Activated CD8-positive, alpha-beta memory T cell treated with anti-CD3 and anti-CD28 coated beads, Interleukin-2, amount 50 U/mL, for 4 hours (primary cell): ENCODE measurements at places on chromosomes 11 and 22.

DNA sequence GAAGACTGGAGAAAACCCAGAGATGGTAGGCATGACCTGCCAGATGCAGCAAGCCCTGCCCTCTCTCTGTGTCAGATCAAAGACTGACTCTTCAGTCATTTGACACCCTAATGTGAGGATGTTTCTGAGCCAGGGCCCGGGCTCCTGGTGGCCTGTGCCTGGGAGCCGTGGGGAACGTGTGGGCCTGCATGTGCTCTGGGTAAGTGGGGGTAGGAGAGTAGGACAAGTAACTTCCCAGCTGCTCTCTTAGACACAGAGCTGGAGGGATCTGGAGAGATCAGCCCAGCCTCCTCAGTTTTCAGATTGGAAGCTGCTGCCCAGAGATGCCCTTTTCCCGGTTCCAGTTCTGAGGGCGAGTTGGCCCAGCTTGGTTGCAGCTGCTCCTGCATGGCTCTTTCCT lies 110.8 kb downstream of the TEAD1 start:
- DNase-seq, result no peak

DNA sequence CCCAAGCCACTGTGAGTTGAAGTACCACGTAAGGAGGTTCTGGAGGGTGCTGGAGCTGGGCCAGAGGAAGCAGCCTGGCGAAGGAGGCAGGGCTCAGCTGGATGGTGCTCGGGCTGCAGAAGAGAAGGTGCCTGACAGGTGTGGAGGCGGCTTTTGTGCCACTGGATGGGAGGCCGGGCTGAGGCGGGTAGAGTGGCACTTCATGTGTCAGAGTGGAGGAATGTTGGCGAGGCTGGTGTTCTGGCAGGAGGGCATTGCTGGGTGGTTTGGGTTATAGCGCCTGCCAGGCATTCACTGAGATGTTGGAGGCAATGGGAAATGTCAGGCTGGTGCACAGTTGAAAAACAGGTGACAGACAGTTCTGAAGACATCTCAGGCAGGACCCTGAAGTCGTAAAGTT lies 24.2 kb downstream of the UBE2L3 start:
- DNase-seq, result no peak

DNA sequence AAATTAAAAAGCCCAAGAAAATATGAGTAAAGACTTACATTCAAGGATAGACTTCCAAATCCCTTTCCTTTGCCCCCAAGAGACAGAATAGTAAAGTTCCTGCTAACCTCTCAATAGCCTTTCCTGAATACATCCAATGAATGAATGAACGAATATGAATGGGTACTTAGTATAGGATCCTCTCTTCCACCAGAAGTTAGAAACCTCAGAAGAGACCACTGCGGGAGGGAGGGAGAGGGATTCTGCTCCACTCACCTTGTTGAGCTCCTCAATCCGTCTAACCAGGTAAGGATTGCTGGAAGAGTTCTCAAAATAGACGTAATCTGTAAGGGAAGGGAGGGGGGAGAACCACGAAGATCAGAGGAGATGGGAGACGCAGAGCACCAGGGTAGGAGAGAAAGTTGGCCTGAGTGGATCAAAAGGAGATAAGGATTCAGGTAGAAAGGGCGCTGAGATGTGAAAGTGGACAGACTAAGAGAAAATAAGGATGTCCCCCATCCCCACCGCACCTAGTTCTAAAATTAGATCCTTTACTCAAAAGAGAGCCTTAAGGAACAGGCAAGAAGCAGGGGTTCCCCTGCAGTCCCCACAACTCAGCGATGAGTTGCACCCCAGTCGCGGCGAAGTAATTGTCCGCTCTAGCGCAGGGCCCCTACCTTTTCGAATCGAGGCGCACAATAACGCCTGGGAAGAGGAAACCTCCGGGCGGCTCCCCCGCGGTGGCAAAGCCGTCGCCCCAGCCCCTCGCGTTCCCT lies 1.1 kb downstream of the MTA2 start:
- DNase-seq, result no peak

GRCh38 chr11:31326470-31327148 lies 42.9 kb downstream of the DCDC1 start:
- no peak for DNase-seq

DNA sequence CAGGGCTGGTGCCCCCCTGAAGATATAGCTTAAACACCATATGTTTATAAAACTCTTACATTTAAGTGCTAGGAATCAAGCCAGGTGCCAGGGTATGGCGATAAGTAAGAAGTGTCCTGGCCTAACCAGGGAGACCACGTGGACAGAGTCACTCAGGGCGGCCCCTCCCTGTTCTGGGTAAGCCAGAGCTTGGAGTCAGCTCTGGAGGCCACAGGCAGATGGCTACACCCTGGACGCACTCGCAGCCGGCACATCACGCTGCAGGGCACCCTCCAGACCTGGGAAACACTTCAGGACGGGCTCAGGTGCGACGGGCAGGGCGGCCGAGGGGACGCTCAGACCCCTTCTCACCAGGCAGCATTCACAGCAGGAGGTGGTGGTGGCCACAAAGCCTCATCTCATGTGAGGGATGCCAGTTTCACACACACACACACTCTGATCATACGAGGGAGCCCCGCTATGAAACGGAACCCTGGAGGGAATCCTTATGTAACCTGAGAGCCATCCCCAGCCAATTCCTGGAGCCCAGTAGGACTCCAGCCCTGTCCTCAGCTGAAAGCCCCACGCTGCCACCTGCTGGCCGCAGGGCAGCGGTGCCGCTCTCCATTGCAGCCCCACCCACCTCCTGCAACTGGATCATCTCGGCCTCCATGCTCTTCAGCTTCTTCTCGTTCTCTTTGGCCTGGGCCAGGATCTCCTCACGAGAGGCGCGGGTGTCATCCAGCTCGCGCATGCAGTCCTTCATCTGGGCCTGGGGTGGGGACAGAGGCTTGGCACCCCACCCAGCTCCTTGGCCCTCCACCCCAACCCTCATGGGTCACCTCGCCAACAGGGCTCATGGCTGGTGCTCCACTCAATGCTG lies 33.4 kb downstream of the APOL1 start:
- peak; percentile 59 for DNase-seq

- peak; percentile 34 for DNase-seq
Observed at GRCh38 chr11:119065369-119065768, 2.2 kb upstream of the VPS11 start.

GRCh38 chr11:70167723-70168404 lies 35.2 kb upstream of the FADD start:
- DNase-seq, result no peak
